ENCODE measurements at places on chromosomes 7 and 10.

DNA sequence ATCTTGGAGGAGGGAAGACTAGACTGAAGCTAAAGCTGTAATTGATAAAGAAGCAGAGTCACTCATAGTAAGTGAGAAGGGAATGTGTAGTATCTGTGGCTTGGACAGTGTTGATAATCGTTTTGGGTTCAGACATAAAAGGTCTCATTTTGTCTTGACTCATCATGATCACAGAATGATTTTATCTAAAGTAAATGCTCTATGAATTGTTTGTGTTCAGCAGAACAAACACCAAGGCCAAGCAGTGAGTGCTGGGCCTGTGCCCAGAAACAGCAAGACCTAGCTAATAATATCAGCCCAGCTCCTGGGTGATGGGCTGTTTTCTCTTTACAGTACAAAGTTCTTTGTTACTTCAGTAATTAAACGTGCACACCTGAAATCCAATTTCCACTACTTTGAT is 26.7 kb upstream of the CD36 start:
- no peak for DNase-seq

- no peak for DNase-seq
Observed at GRCh38 chr10:62188021-62188616, 80.5 kb downstream of the RTKN2 start.

DNA sequence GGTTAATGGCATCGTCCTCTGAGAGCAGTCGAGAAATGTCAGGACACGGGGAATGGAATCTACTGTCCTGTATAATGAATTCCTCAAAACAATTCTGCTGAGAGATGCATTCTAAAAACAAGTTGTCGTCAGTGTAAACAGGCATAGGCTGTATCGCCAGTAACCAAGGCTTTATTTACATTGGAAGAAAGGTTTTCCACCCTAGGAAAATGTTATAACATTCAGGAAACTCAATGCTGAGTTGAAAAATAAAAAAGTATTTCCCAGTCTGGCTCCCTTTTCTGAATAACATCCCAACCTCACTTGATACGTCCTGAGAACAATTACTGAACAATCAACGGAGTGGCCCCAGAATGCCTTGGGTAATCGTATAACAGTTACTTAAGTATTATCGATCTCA is 79.6 kb upstream of the UCN3 start:
- DNase-seq: no peak

- DNase-seq: no peak
Observed at GRCh38 chr10:46292573-46293023, 5.8 kb downstream of the ANTXRL start.

GRCh38 chr10:7449063-7449695 is 38.3 kb upstream of the SFMBT2 start:
- no peak for DNase-seq

DNA sequence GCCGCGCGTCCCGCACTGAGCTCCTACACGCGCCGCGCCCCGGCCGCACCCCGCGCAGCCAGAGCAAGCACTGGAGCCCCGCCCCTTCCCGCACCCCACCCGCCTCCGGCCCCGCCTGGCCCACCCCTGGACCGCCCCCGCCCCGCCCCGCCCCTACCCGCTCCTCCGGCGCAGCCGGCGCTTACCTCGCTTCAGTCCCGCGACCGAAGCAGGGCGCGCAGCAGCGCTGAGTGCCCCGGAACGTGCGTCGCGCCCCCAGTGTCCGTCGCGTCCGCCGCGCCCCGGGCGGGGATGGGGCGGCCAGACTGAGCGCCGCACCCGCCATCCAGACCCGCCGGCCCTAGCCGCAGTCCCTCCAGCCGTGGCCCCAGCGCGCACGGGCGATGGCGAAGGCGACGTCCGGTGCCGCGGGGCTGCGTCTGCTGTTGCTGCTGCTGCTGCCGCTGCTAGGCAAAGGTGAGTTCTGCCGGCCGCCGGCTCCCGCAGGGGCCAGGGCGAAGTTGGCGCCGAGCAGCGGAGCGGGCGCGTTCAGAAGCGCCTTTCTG is at the start of gene RET:
Gene RET, plus strand, starts transcription at position 194 of the 545 bp plus-strand sequence. Its CDS starts 190 bp downstream, at position 384.
- DNase-seq: peak; percentile 50

DNA sequence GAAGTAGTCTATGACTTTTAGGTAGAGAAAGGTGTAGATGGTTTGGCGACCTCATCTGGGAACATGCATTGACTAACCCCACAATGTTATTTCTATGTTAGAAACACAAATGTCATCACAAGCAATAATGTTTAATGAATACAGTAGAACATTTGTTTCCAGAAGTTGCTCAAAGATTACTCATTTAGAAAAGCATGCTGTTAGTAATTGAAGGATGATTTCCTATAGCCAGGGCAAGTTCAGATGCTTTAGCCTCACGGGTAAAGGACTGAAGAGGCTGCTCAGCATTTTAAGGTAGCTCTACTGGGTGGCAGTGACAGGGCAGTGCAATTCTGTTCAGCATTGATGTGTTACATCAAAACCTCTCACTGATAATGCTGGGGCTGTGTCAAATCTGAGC is 199.3 kb upstream of the FZD1 start:
- no peak for DNase-seq

GRCh38 chr7:30924624-30925023 is 13.0 kb downstream of the AQP1 start:
- no peak for DNase-seq

GRCh38 chr10:77526868-77527617 is 110.6 kb downstream of the KCNMA1 start:
- no peak for DNase-seq

DNA sequence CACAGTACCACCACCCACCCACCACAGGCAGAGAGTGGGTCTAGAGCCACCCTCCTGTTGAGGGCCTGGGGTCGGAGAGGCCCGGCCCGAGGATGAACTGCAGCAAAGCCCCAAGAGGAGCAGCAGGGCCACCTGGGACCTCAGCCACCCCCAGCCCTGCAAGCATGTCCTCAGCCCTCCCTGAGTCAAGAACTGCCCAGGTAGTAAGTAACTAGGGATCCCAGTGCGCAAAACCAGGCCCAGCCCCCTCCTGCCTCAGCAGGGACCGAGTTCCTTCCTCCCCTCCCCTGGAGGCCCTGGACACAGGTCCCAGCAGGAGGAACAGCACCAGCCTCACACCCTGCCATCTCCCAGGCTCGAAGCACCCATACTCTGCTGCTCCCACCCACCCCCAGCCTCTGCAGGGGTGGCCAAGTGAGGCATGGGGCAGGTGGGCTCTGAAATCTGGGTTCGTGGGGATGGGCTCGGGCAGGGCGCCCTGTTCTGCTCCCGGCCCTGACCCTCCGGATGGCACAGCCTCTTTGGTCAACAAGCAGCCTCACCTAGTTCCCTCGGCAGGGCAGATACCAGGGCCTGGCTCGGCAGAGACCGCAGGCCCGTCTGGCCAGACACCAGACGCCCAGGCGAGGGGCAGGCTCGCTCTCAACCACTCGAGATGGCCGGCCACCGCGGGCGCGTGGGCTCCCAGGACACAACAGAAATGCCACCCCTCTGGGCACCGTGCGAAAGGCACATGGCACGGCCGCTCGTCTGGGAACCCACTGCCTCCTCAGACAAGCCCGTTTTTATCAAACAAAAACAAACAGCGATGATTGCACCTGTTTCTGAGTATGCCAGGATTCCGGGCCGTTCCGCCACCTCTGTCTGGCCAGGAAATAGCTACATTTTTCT is 15.2 kb downstream of the PDGFA start:
- no peak for DNase-seq
